Vagina (tissue), 2 donors: ENCODE measurements at places on chromosomes 3 and 15.

GRCh38 chr3:65006300-65006739 lies 318.5 kb upstream of the ADAMTS9 start:
- no peak for DNase-seq

DNA sequence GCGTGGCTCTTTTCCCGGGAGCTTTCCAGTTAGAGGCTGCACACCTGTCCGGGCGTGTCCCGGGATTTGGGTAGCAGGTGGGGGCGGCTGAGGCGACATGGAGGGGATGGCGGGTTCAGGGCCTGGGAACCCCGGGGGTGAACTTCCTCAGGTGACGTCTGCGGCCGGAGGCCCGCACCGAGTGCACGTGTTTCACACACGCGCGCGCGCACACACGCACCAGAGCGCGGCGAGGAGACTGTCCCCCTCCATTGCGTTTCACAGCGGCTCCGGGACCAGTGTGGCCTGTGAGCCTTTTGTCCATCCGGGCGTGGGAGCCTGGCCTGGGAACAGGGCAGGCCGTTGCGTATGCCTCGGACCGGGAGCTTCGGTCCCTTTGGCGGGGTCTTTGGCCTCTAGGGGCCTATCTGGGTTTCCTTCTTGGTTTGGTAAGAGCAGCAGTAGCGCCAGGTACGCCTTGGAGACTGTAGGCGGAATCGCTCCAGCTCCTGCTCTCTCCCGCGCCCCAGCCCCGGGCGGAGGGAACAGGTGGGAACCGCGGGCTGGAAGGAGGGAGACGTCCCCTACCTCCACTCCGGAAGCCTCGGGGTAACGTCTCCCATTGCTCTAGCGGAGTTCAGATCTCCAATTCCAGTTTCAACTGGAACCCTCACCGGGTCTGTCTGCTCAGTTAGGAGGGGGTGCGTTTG lies 220.0 kb downstream of the MEIS2 start:
- no peak for DNase-seq

DNA sequence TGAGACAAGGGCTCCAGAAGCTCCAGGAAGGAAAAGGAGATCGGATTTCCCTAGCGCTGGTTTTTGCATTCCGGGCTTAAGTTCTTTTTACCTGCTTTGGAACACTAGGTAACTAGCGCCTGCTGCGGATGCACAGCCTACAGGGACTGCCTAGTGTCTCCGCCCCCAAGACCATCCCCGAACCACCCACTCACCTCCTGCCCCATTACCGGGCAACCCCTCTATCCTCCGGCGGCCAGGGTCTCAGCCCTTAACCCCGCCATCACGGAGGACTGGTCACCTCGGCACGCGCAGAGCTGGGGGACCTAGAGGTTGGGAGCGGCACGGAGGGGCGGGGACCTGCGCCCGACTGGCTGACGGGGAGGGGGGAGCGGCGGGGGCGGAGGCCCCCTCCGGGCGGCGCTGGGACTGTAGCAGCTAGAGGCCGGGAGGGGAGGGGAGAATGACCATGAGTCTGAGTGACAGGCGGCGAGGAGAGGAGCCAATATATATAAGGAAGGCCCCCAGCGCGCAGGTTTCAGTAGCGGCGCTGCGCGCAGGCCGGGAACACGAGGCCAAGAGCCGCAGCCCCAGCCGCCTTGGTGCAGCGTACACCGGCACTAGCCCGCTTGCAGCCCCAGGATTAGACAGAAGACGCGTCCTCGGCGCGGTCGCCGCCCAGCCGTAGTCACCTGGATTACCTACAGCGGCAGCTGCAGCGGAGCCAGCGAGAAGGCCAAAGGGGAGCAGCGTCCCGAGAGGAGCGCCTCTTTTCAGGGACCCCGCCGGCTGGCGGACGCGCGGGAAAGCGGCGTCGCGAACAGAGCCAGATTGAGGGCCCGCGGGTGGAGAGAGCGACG lies at the start of gene DLL4:
Gene DLL4 (plus strand): TSS at position 520 of the 839 bp plus-strand sequence. CDS start 329 bp downstream, outside the sequence.
- no peak for DNase-seq

DNA sequence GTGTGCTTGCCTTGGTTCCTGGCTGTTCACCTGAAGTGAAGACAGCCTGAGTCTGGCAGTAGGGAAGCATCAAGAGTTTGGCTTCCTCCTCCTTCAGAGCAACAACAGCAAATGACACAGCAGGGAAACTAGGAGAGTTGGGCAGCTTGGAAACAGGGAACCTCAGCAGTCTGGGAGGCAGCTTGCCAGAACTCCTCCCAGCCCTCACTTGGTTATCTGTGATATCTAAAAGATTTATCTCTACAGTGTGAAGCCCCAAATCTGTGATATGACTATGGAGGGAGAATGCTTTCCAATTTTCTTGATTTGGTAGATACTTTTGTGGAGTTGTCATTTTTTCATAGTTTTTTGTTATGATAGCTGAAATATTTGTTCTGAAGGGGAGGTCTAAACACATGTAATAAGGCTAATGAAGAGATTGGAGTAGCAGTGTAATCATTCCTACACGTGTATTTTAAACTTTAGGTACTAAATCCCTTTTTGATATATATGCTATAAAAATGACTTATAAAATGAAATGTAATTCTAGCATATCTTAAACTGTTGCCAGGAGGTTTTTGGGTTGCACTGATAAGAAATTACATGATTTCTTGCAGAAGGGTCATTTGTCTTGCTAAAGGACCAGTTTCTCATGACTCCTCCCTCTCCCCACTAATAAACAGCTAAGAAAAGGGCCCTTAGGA lies 20.8 kb downstream of the UBE2E1 start:
- DNase-seq: no peak

- DNase-seq: no peak
Measured at GRCh38 chr3:74137790-74138189, 476.7 kb downstream of the CNTN3 start.

DNA sequence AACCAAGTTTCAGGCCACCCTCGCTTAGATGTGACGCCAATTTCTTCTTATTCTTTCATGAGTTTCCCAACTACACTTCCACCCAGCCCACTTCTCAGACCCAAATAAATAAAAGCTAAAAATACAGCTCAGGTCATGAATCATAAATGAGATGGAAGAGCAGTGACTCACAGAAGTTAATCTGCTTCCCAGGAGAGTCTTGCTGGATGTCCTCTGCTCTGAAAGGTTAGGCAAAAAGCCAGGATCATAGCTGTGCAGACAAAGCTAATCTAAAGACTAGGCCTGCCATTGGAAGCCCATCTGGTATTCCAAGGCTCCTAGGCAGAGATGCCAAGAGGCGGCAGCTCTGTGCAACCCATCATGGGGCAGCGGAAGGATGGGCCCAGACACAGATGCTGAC lies 24.1 kb downstream of the SHC4 start:
- DNase-seq: no peak
